ENCODE measurements at places on chromosomes 4 and X. TPM values are rescaled to one million over a fixed set of nuclear protein-coding genes. Genes with fewer than 3 reads are reported as not detected.

GRCh38 chr4:173937631-173938270 is 345.7 kb downstream of the FBXO8 start:
- H3K4me3 ChIP-seq: no peak overlapping the region
- no peaks in the 10 kb centered on the region for H3K27me3 ChIP-seq
- H3K36me3 ChIP-seq: no peaks in the 10 kb centered on the region
- DNase-seq: no peak

DNA sequence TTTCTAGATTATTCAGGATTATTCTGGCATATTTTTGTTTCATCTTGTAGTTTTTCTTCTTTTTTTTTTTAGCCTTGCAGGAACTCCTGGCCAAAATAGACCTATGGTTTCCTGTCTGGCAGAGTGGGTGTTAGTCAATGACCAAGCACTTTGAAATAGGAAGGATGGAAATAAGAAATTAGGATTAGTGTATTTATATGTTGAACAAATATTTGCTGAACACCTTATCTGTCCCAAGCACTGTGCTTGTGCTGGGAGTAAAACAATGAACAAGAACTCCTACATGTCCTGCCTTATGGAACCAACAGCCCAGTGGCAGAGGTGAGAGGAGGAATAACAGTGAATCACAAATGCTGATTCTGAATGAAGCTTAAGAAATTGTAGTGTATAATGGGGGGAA is 4.5 kb downstream of the MMRN1 start:
- no peak for DNase-seq
- H3K36me3 ChIP-seq: no peaks in the 10 kb centered on the region
- H3K4me3 ChIP-seq: no peak overlapping the region
- no peaks in the 10 kb centered on the region for H3K27me3 ChIP-seq
- no peak overlapping the region for H3K27ac ChIP-seq

DNA sequence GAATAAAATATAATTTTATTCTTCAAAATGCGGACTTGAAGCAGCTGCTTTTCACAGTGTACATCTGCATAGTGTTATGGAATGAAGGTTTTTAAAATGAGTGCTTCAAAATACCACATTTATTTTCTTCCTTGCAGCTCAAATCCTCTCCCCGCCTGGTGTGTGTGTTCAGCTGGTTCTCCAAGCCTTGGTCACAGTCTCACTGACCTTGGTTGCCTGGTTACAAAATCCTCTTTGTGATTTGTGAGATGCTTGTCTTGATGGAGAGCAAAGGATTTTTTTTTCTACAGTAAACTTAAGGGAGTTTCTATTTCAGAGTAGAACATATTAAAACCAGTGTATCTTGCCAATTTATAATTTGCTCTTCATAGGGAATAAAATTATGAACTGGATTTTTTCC is 139.2 kb downstream of the PCDH18 start:
- H3K4me1 ChIP-seq: no peaks in the 10 kb centered on the region
- H3K36me3 ChIP-seq: peaks cover 1% of the 10 kb centered on the region
- no peaks in the 10 kb centered on the region for H3K27me3 ChIP-seq
- H3K27ac ChIP-seq: no peak overlapping the region

DNA sequence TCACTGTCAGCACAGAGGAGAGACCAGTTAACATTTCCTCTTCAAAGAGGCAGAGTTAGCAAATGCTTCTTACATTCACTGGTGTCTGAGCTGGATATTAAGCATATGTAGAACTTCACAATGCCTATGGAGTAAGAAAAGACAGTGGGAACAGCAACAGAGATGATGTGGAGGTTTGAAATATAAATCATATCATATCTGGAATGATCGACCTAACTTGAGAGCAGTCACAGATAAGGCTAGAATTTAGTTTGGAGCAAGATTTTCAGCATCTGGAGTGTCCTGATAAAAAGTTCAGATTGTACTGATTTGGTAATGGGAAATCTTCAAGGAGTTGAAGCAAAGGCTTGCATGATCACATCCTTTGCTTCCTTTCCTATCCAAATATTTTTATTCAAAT is 90.5 kb upstream of the ANKRD50 start:
- H3K4me3 ChIP-seq: no peak overlapping the region
- no peak for DNase-seq
- H3K27me3 ChIP-seq: no peaks in the 10 kb centered on the region
- H3K4me1 ChIP-seq: no peaks in the 10 kb centered on the region
- no peak overlapping the region for H3K27ac ChIP-seq
- no peaks in the 10 kb centered on the region for H3K36me3 ChIP-seq

Gene VGLL1
- polyA plus RNA-seq: not detected
